Right ventricle myocardium superior (tissue), 1 donor: ENCODE measurements at places on chromosomes 11 and 22. TPM values are rescaled to one million over a fixed set of nuclear protein-coding genes. Genes with fewer than 3 reads are reported as not detected.

BLID gene
- 0.35 TPM for total RNA-seq

INPP5J gene
- total RNA-seq: 15.4 TPM

NAALAD2 gene
- total RNA-seq: 1.2 TPM

IFITM10 gene
- total RNA-seq: 1.1 TPM

ADORA2A gene
- 4.1 TPM for total RNA-seq

PGA5 gene
- total RNA-seq: not detected

GGTLC2 gene
- not detected for total RNA-seq

CECR2 gene
- 5.5 TPM for total RNA-seq

TMEM132A gene
- 6.5 TPM for total RNA-seq

OOSP4A gene
- total RNA-seq: not detected

IRAG1 gene
- total RNA-seq: 4.5 TPM

CNGA4 gene
- total RNA-seq: not detected

SLC7A4 gene
- 0.16 TPM for total RNA-seq

PIH1D2 gene
- total RNA-seq: 1.3 TPM

IGLL1 gene
- not detected for total RNA-seq

PTPRJ gene
- 6.7 TPM for total RNA-seq

CYP2D6 gene
- total RNA-seq: not detected

MYEOV gene
- total RNA-seq: not detected

USP2 gene
- total RNA-seq: 136 TPM

FOLR1 gene
- 0.94 TPM for total RNA-seq

NTM gene
- 1.5 TPM for total RNA-seq

PLEKHA7 gene
- 16.2 TPM for total RNA-seq

ENTHD1 gene
- total RNA-seq: not detected

NLRP6 gene
- total RNA-seq: 0.11 TPM

SMIM38 gene
- not detected for total RNA-seq

DNAJB7 gene
- not detected for total RNA-seq

MB gene
- 19,506 TPM for total RNA-seq

OR10AG1 gene
- total RNA-seq: not detected

PYGM gene
- total RNA-seq: 183 TPM

ZFTA gene
- 12.5 TPM for total RNA-seq

OR52H1 gene
- not detected for total RNA-seq

FAT3 gene
- 0.24 TPM for total RNA-seq
